ENCODE measurements at places on chromosomes 5 and 9. TPM values are rescaled to one million over a fixed set of nuclear protein-coding genes. Genes with fewer than 3 reads are reported as not detected.

The SPATA31E1 gene
- not detected for total RNA-seq

The MAP1B gene
- 263 TPM for total RNA-seq

The ZNF608 gene
- total RNA-seq, result 29.8 TPM

The IRX2 gene
- not detected for total RNA-seq

The ZNF354C gene
- total RNA-seq, result 4.7 TPM

The WHRN gene
- 0.69 TPM for total RNA-seq

The HAVCR1 gene
- not detected for total RNA-seq

The TSPAN17 gene
- 55.9 TPM for total RNA-seq

The GRM6 gene
- total RNA-seq, result not detected

The PPP1R26 gene
- total RNA-seq, result 11.8 TPM

The TLX3 gene
- total RNA-seq, result not detected

The SCGB3A1 gene
- not detected for total RNA-seq

- H3K27me3 ChIP-seq, result no peaks in the 10 kb centered on the region
- no peaks in the 10 kb centered on the region for H3K4me1 ChIP-seq
- H3K4me3 ChIP-seq, result no peak overlapping the region
- DNase-seq, result peak; percentile 50
Measured at GRCh38 chr5:138789771-138790242, 36.6 kb downstream of the CTNNA1 start.

- DNase-seq, result no peak
- H3K4me3 ChIP-seq, result no peak overlapping the region
- no peak overlapping the region for H3K27ac ChIP-seq
- no peaks in the 10 kb centered on the region for H3K4me1 ChIP-seq
- H3K36me3 ChIP-seq, result no peaks in the 10 kb centered on the region
- H3K27me3 ChIP-seq, result no peaks in the 10 kb centered on the region
Measured at GRCh38 chr5:82549263-82549662, 271.1 kb upstream of the RPS23 start.

DNA sequence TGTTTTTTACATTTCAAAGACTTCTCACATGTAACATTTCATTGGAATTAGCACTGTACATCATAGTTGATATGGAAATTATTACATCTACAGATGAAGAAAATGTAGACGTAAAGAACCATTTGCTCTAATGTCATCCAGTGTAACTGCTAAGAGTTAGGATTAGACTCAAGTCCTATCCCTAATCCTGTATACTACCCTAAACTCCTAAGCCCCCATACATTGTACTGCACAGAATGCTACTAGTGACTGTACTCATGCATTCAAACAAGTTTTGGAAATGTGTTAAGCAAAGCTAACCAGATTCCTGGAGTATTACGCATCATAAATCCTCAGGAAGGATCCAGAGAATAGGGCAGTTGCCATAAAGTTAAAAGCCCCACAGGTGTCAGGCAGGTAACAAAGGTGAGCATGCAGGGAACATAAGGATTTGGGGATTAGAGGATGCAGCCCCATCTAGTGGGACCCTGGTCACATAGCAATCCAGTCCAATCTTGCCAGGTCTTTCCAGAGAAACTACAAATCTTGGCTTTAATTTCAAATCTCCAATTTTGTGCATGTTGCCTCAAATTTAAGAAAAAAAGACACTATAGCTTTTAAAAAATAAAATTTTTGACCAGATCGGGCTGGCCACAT, 32.0 kb downstream of the HAVCR1 start:
- no peak overlapping the region for H3K27ac ChIP-seq
- no peak overlapping the region for H3K4me3 ChIP-seq
- DNase-seq, result no peak
- no peaks in the 10 kb centered on the region for H3K27me3 ChIP-seq
- no peaks in the 10 kb centered on the region for H3K36me3 ChIP-seq

DNA sequence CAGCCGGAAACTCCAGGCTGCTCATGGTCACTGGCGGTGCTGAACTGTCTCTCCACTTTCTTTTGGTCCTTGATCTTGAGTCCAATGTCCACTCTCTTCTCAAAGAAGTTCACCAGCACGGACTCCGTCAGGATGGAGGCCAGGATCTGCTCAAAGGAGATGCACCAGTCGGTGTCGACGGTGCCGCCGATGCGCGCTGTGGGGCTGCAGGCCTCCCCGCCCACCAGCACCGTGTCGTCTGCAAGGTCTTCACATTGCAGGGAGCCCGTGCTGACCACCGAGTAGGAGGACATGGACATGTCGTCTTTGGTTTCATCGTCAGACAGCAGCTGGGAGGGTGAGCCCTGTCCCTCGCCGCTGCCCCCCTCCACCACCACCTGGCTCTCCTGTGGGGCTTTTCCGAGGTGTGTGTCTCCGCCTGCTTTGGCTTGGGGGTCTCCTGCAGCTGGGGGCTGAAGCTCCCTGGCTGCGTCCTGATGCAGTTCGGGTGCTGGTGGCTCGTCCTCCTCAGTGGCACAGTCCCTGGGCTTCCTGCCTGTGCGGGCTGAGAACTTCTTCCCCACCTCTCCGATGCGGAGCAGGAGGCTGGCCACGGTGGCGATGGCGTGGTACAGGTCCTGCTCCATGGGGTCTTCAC, 5.0 kb upstream of the MRNIP start:
- H3K27ac ChIP-seq, result no peak overlapping the region
- H3K27me3 ChIP-seq, result no peaks in the 10 kb centered on the region
- no peak for DNase-seq
- no peak overlapping the region for H3K4me3 ChIP-seq
- H3K4me1 ChIP-seq, result no peaks in the 10 kb centered on the region

DNA sequence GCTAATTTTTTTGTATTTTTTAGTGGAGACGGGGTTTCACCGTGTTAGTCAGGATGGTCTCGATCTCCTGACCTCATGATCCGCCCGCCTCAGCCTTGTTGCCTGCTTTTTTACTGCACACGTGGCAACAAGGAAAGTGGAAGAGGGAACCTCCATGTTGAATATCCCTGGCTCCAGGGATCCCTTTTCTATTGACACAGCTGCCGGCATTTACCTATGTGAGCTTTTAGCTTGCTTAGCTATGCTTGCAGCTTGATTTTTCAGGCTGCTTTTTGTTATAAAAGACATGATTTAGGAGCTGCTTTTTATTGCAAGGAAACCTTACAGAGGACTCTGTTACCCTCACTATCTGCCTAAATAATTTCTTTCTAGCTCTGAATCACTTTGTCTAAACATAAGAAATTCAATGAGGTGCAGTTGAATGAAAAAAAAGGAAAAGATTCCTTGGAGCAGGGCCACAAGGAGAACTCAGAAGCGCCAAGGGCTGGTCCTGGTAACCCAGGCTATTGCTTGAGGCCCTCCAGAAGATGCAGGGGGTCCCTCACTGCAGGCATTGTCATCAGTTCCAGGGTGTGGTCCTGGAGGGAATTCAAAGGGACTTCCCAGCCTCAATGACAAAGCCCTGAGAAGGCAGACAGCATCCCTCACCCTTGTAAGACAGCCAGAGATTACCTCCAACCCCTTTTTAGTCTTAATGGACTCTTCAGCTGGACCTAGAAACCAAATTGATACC, 89.9 kb downstream of the SYK start:
- no peak overlapping the region for H3K4me3 ChIP-seq
- H3K36me3 ChIP-seq, result no peaks in the 10 kb centered on the region
- DNase-seq, result no peak
- H3K27me3 ChIP-seq, result peaks cover 2% of the 10 kb centered on the region
- no peaks in the 10 kb centered on the region for H3K4me1 ChIP-seq

- H3K4me3 ChIP-seq, result no peak overlapping the region
- H3K27me3 ChIP-seq, result no peaks in the 10 kb centered on the region
- peak; percentile 95 for DNase-seq
Measured at GRCh38 chr5:59542851-59543820, 350.4 kb downstream of the PDE4D start.

DNA sequence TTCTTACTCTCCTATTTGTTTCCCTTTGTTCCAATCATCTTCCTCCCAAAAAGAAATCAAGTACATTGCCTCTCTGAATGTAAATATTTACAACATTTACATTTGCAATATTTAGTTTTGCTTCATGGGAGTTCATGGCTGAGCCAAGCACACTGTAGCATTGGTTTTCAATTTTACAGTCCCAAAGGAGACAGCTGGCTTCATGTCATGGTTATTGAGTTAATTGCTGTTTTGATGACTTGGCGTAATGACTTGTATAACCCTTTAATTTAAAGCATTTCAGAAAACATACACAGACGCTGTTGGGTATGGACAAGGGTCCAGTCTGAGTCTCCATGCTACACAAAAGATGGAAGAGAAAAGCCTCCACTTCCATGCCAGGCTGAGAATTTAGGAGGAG, 25.6 kb upstream of the VLDLR start:
- peaks cover 2% of the 10 kb centered on the region for H3K27me3 ChIP-seq
- no peaks in the 10 kb centered on the region for H3K36me3 ChIP-seq
- no peak overlapping the region for H3K27ac ChIP-seq
- DNase-seq, result no peak
- H3K4me1 ChIP-seq, result no peaks in the 10 kb centered on the region
- H3K4me3 ChIP-seq, result no peak overlapping the region

DNA sequence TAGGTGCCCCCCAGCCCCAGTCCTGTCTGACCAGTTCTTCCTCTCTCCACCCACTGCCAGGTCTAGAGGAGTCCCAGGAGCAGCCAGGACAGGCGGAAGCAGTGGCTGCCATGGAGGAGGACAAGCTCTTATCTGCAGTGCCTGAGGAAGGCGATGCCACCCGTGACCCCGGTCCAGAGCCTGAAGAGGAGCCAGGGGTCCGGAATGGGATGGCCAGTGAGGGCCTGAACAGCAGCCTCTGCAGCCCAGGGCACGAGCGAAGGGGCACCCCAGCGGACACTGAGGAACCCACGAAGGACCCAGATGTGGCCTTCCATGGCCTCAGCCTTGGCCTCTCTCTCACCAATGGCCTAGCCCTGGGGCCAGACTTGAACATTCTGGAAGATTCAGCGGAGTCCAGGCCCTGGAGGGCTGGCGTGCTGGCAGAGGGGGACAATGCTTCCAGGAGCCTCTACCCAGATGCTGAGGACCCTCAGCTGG, 13.8 kb downstream of the PSD2 start:
- H3K4me1 ChIP-seq, result no peaks in the 10 kb centered on the region
- no peak overlapping the region for H3K27ac ChIP-seq
- no peak for DNase-seq
- H3K4me3 ChIP-seq, result no peak overlapping the region

DNA sequence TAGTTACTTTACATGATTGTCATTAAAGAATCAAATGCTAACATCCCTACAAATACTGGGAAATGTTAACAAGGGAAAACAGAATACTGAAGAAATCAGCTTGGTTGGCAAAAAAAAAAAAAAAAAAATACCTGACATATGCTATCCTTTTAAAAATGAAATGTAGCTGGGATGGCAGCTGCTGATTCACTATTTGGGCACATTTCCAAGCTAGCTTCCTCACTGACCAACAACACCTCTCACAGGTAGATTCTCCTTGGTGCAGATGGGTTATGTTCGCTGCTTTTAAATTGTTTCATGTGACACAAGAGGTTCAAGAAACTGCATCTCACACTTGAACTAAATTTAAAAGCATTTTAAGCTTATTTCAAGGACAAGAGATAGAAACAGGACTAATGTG, 6.1 kb upstream of the PRUNE2 start:
- no peaks in the 10 kb centered on the region for H3K4me1 ChIP-seq
- no peak for DNase-seq
- H3K36me3 ChIP-seq, result no peaks in the 10 kb centered on the region
- no peak overlapping the region for H3K4me3 ChIP-seq
- no peak overlapping the region for H3K27ac ChIP-seq
- peaks cover 2% of the 10 kb centered on the region for H3K27me3 ChIP-seq

DNA sequence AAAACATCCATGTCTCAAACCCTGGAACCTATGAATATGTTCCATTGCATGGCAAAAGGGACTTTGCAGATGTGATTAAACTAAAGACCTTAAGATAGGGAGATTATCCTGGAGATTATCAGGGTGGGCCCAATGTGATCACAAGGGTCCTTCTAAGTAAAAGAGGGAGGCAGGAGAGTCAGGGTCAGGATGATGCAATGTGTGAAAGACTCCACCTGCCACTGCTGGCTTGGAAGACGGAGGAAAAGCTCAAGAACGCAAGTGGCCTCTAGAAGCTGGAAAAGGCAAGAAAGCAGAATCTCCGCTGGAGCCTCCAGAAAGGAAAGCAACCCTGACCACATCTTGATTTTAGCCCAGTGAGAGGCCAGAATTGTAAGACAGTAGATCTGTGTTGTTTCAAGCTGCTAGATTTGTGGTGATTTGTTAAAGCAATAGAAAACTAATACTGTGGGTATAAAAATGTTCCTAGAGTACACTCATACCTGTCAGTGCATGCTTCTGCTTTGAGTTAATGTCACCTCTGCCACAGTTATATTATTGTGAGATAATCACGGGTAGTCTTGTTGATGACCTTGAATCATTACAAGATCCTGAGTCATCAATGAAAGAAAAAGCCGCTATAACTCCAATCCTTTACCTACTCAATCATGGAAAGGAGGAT, 93.5 kb upstream of the TNPO1 start:
- no peak overlapping the region for H3K27ac ChIP-seq
- peaks cover 4% of the 10 kb centered on the region for H3K27me3 ChIP-seq
- no peak for DNase-seq
- H3K4me3 ChIP-seq, result no peak overlapping the region

GRCh38 chr9:122029898-122030297, 63.2 kb downstream of the TTLL11 start:
- no peaks in the 10 kb centered on the region for H3K27me3 ChIP-seq
- no peaks in the 10 kb centered on the region for H3K36me3 ChIP-seq
- no peaks in the 10 kb centered on the region for H3K4me1 ChIP-seq
- H3K4me3 ChIP-seq, result no peak overlapping the region

DNA sequence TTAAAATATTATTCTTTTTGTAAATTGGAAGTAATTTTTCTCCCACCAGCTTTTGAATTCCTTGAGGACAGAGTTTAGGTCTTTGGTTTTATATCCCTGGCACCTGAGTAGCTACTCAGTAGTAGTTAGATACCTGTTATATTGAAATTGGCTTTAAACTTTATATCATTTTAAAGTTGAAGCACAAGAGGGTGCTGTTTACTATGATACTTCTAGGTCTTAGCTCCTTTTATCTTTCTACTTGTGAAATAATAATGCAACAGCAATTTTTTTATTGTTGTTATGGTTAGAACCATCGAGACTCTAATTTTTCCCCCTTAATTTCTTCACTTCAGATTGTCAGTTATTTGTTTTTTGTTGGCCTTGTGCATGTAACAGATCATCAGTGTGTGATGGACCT, 46.3 kb downstream of the AP3S1 start:
- no peaks in the 10 kb centered on the region for H3K4me1 ChIP-seq
- H3K27me3 ChIP-seq, result no peaks in the 10 kb centered on the region
- DNase-seq, result peak; percentile 56
- H3K27ac ChIP-seq, result no peak overlapping the region
- H3K4me3 ChIP-seq, result no peak overlapping the region
- peaks cover 2% of the 10 kb centered on the region for H3K36me3 ChIP-seq

DNA sequence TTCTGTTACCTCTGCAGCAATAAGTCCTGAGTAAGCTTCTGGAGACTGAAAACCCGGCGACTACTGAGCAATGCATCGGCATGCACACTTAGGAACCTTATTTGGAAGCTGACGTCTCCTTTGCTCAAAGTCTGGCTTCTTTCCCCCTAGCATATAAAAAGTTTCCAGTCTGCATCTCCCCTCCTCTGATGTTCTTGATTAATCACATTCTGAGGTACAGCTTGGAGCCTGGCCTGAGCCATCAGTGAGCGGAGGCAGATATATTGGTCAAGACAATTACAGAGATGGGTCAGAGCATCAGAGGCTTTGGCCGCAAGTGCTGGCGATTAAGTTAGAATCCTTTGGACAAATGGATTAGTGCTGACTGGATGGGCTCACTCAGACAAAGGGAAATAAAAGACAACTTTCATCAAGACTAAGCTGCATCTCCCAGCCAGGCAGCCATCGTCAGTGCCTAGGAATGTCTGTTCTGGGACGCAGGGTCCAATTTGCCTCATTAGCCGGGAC, 140.7 kb downstream of the MTX3 start:
- no peaks in the 10 kb centered on the region for H3K4me1 ChIP-seq
- H3K27me3 ChIP-seq, result no peaks in the 10 kb centered on the region
- H3K36me3 ChIP-seq, result no peaks in the 10 kb centered on the region
- no peak for DNase-seq
- H3K4me3 ChIP-seq, result no peak overlapping the region

Measured in endothelial cell of umbilical vein (primary cell).